ENCODE measurements at places on chromosomes 1 and 21.
A peak's percentile ranks its signal among the peaks of the same experiment; 100 is the strongest.

- H3K4me3 ChIP-seq: no peak overlapping the region
- H3K4me1 ChIP-seq: peaks cover 8% of the 10 kb centered on the region
- no peak overlapping the region for H3K27ac ChIP-seq
- peaks cover 92% of the 10 kb centered on the region for H3K27me3 ChIP-seq
- DNase-seq: peak; percentile 67
Observed at GRCh38 chr1:228073857-228074545, 8.5 kb upstream of the ARF1 start.

GRCh38 chr1:24775348-24775747 is 30.1 kb downstream of the CLIC4 start:
- peak overlapping the region; percentile 63 for H3K27ac ChIP-seq
- H3K4me1 ChIP-seq: peaks cover 39% of the 10 kb centered on the region
- H3K36me3 ChIP-seq: 0 out of 2 replicates have a peak, but pooled peaks cover 2% of the 10 kb centered on the region
- no peak for DNase-seq
- H3K4me3 ChIP-seq: no peak overlapping the region

GRCh38 chr1:226862890-226863289 is 7.5 kb upstream of the PSEN2 start:
- no peak overlapping the region for H3K4me3 ChIP-seq
- no peaks in the 10 kb centered on the region for H3K27me3 ChIP-seq
- H3K27ac ChIP-seq: no peak overlapping the region
- DNase-seq: no peak

GRCh38 chr1:61388566-61388965 is 306.2 kb downstream of the NFIA start:
- no peak overlapping the region for H3K27ac ChIP-seq
- 0 out of 2 replicates have a peak, but pooled peaks cover 3% of the 10 kb centered on the region for H3K4me1 ChIP-seq
- H3K27me3 ChIP-seq: peaks cover 28% of the 10 kb centered on the region
- H3K4me3 ChIP-seq: no peak overlapping the region
- DNase-seq: no peak

DNA sequence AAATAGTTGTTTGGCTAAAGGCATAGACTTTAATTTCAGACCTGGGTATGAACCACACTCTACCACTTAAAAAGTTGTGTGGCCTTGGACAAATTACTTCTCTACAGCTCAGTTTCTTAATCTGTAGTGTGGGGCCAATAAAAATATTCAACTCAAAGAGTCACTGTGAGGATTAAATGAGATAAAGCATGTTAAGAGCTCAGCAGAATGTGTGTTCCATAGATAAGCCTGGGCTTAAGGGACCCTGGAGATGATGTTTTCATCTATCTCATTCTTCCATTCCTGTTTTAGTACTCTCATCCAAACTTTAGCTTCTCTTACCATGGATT is 17.7 kb downstream of the S100A10 start:
- H3K27ac ChIP-seq: no peak overlapping the region
- H3K36me3 ChIP-seq: peaks cover 2% of the 10 kb centered on the region
- H3K27me3 ChIP-seq: no peaks in the 10 kb centered on the region
- H3K4me1 ChIP-seq: peaks cover 34% of the 10 kb centered on the region
- no peak for DNase-seq
- H3K4me3 ChIP-seq: no peak overlapping the region

- no peak overlapping the region for H3K27ac ChIP-seq
- H3K27me3 ChIP-seq: no peaks in the 10 kb centered on the region
- peaks cover 3% of the 10 kb centered on the region for H3K4me1 ChIP-seq
- DNase-seq: no peak
- no peaks in the 10 kb centered on the region for H3K36me3 ChIP-seq
Observed at GRCh38 chr1:7442036-7442435, 329.1 kb upstream of the VAMP3 start.

- H3K36me3 ChIP-seq: no peaks in the 10 kb centered on the region
- H3K27ac ChIP-seq: no peak overlapping the region
- H3K27me3 ChIP-seq: peaks cover 100% of the 10 kb centered on the region
- peak overlapping the region; percentile 72 for H3K4me3 ChIP-seq
- no peak for DNase-seq
Observed at GRCh38 chr1:156922986-156923669, 2.7 kb downstream of the LRRC71 start.

GRCh38 chr1:11908095-11908675 is 18.0 kb downstream of the KIAA2013 start:
- no peaks in the 10 kb centered on the region for H3K36me3 ChIP-seq
- no peak for DNase-seq
- H3K27ac ChIP-seq: peak overlapping the region; percentile 100
- no peaks in the 10 kb centered on the region for H3K27me3 ChIP-seq
- peak overlapping the region; percentile 85 for H3K4me3 ChIP-seq

- H3K27me3 ChIP-seq: no peaks in the 10 kb centered on the region
- H3K27ac ChIP-seq: no peak overlapping the region
- no peaks in the 10 kb centered on the region for H3K4me1 ChIP-seq
- no peaks in the 10 kb centered on the region for H3K36me3 ChIP-seq
Observed at GRCh38 chr1:41806472-41807155, 112.1 kb downstream of the HIVEP3 start.

- H3K36me3 ChIP-seq: no peaks in the 10 kb centered on the region
- no peak for DNase-seq
- peaks cover 35% of the 10 kb centered on the region for H3K27me3 ChIP-seq
- no peak overlapping the region for H3K4me3 ChIP-seq
Observed at GRCh38 chr1:182602935-182603645, 1.1 kb downstream of the RGS16 start.

DNA sequence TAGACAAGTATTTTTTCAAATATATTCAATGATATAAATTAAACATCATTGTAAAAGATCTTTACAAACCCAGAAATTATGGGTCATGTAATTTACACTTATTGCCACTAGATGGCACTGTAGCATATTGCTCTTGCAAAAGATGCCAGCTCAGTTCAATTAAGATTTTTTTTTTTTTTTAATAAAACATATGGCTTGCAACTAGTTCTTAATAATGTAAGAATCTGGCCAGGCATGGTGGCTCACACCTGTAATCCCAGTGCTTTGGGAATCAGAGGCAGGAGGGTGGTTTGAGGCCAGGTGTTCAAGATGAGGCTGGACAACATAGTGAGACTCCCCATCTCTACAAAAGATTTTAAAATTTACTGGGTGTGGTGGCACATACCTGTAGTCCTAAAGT is 49.4 kb upstream of the DESI2 start:
- no peak overlapping the region for H3K27ac ChIP-seq
- no peak overlapping the region for H3K4me3 ChIP-seq
- no peaks in the 10 kb centered on the region for H3K27me3 ChIP-seq
- no peaks in the 10 kb centered on the region for H3K36me3 ChIP-seq
- DNase-seq: no peak

GRCh38 chr1:84839544-84839943 is 53.5 kb downstream of the LPAR3 start:
- H3K27me3 ChIP-seq: no peaks in the 10 kb centered on the region
- H3K4me1 ChIP-seq: peaks cover 20% of the 10 kb centered on the region
- DNase-seq: no peak
- H3K36me3 ChIP-seq: no peaks in the 10 kb centered on the region

DNA sequence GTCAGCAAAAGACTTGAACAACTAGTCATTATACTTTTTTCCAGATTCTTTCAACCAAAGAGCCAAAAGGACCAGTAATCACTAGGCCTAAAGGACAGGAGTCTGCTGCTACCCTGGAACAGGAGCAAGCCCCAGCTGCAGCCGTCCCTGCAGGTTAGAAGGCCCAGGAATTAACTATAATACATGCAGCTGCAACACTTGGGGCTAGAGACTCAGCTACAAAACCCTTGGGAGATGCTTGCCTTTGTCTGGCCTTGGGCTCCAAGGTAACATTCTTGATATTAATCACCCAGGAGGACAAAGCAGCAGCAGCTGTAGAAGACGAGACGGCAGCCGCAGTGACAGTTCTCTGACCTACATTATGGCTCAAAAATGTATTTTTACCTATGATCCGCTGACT is 841.2 kb upstream of the ADGRL4 start:
- no peak overlapping the region for H3K4me3 ChIP-seq
- no peaks in the 10 kb centered on the region for H3K27me3 ChIP-seq
- no peak overlapping the region for H3K27ac ChIP-seq
- no peak for DNase-seq

GRCh38 chr1:222204475-222204874 is 343.4 kb downstream of the HHIPL2 start:
- H3K4me3 ChIP-seq: no peak overlapping the region
- no peak for DNase-seq
- no peak overlapping the region for H3K27ac ChIP-seq
- H3K4me1 ChIP-seq: no peaks in the 10 kb centered on the region
- no peaks in the 10 kb centered on the region for H3K27me3 ChIP-seq

DNA sequence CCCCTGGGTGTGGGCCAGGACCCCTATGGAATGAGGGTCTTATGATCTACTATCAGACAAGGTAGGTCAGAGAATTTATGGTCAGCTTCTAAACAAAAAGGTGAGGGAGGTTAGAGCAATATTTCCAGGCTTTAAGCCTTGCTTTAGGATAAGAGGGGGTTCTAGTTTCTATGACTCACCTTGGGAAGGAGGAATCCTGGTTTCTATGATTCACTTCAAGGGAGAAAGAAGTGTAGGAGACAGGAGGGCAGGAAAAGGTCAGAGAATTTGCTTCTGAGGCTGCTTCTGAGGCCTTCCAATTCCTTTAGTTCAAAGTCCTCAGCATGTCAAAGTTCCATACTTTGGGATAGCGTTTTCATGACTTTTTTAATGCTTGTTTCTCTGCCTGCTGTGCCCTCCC is 35.2 kb downstream of the RGL1 start:
- no peak overlapping the region for H3K4me3 ChIP-seq
- peaks cover 5% of the 10 kb centered on the region for H3K4me1 ChIP-seq
- H3K27me3 ChIP-seq: no peaks in the 10 kb centered on the region
- H3K36me3 ChIP-seq: no peaks in the 10 kb centered on the region
- H3K27ac ChIP-seq: no peak overlapping the region
